Activated naive CD4-positive, alpha-beta T cell (primary cell): ENCODE measurements at places on chromosomes 5 and 9.

DNA sequence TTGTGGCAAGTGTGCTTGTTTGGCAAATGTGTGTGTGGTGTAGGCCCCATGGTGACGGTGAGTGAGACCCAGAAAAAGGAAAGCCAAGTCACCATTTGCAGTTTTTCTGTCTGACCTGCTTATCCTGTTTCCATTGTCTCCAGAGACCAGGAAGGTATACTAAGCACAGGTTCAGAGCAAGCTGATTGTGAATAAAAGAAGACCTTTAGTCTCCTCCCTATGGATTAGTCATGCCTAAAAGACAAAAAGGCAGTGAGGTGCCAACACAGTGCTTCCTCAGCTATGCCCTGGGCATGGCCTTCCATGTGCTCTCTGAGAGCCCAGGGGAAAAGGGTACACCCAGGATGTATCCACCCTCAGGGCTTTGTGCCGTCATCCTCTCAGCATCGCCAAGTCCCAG, 49.2 kb upstream of the SHOC1 start:
- DNase-seq = no peak

DNA sequence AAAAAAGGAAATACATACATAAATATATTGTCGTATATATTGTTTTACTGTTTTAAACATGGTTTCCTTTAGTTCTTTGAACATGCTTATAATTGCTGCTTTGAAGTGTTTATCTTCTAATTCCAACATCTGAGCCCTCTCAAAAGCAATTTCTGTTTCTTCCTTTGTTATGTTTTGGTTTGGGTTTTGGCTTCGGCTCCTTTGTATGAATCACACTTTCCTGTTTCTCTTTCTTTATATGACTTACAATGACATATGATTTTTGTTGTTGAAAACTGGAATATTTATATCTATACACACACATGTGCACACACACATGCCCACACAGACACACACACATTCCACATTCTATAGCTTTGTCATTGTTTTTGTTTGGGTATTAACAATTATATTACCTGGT, 1206.7 kb downstream of the CDH12 start:
- DNase-seq = no peak

- DNase-seq = no peak
These were observed 42.9 kb downstream of the DBH start for GRCh38 chr9:133679056-133679455.

GRCh38 chr9:91085517-91086291, 276.0 kb downstream of the AUH start:
- DNase-seq = no peak

DNA sequence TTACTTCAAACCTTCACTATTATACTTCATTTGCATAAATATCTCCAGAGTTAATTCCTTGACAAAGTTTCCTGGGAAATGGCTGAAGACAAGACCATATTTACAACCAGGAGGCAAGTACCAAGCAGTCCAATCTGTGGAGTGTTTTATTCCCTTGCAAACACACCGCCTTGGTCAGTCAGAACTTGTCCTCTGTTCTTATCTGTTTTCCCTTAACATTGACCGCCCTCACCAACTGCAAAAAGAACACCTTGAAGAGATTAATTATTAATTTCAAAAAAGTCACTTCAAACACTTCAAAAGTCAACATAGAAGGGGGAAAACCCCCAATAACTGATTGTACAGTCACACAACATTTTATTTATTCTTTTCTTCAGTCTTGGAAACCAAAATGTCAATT, 269.0 kb upstream of the RGMB start:
- DNase-seq = no peak

DNA sequence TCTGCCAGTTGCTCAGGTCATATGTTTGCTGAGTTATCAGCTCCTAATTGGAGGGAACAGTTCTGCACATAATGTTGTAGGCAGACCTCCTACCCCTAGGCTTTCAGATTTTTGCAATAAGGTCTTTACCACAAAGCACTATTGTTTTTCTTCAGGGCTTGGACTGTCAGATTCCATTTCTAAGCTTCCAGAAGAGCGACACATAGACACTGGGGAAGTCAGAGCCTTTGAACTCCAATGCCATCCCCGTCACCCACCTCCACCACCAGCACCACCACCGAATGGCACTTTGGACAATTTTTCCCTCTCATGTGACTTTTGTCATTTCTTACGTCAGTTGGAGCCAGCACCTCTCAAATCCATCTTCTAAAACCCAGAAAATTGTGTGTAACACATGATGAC, 28.3 kb upstream of the SPRY4 start:
- no peak for DNase-seq

DNA sequence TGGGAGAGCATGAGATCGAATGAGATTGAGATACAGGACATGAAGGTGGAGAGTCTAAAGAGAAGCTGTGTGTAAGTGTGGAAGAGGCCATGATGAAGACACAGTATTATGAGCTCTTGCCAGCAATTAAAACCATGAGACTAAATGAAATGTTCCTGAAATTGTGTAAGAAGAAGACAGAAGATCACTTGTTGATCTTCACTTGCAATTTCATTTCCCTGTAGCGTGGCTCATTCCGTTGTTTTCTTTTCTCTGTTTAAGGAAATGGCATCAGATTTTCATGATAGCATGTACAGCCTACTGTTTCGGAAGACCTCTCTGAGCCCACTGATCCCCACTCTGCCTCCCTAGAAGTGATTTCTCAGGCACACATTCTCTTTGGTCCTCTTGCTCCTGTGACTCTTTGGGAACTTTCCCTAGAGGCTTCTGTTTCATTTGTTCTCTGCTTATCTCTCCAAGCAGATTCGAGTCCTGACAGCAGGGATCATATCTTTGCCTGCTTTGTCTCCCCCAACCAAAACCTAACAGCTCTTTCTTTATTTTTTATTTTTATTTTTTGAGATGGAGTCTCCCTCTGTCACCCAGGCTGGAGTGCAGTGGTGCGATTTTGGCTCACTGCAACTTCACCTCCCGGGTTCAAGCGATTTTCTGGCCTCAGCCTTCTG, 16.8 kb downstream of the PIP5K1B start:
- DNase-seq = no peak

GRCh38 chr5:131595088-131596033, 39.7 kb downstream of the RAPGEF6 start:
- no peak for DNase-seq
